ENCODE measurements at places on chromosomes 4 and X.

DNA sequence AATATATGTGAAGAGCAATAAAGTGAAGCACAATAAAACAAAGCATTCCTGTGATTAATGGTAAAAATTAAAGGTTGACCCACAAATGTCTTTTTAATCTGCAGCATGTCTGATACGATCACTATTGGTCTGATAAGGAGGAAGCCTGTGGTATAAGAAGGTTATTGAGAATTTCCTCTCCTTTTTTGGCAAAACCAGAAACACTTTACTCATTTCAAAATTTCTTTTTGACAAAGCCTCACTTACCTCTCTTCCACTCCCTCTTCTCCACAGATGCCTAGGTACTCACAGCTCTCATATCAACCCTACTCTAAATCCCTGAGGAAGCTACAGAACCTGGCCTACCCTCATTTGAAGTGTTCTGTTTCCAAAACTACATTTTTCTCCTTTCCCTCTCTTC is 56.1 kb downstream of the TSPAN5 start:
- DNase-seq: no peak

GRCh38 chrX:103565752-103566151 is 19.6 kb upstream of the TCEAL4 start:
- peak; percentile 54 for DNase-seq

DNA sequence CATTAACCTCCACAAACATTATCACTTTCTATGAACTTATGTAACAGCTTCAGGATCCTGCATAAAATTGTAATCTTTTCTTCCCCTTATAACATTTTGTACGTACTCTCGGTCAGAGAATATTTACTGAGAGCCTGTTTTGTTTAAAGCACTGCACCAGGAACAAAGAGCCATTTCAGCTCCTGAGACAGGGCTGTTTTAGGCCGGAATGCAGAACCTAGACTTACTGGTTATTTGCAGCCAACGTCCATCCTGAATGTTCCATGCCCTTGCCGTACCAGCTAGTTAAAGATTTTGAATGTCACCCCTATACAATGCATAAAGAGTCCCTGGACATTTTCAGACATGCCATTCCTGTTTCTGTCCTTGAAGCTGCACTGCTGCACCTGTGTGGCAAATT is 248.8 kb downstream of the PCDH7 start:
- DNase-seq: no peak

DNA sequence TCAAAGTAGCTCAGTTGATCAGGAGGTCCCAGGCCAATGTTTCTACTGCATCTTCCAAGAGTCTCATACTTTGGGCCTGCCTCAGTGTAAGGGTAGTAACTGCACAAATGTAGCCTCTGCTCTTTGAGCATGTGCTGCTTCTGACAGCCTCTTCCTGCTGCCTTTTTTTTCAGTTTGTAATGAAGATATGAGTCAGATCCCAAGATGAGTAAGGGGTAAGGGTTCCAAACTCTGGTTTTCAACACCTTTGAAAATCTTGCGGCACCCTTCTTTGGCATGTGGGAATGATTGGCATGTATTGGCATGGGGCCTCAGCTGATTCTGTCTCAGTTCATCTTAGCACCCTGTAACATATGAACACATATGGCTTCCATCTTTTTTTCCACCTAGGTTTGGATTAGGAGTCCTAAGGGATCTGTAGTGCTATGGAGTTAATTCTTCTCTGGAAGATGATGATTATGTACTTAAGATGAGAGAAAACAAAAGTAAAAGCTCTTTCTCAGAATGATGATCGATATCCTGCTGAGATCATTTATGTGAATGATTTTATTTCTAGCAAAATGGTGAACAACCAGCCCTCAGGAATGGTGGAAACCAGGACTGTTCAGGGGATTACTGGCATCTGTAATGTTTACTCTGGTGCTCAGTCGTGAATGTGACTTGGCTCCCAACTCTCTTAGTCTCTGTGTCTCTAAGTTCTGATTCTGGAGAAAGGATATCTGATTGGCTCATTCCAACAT is 118.7 kb upstream of the PRPS2 start:
- DNase-seq: no peak

DNA sequence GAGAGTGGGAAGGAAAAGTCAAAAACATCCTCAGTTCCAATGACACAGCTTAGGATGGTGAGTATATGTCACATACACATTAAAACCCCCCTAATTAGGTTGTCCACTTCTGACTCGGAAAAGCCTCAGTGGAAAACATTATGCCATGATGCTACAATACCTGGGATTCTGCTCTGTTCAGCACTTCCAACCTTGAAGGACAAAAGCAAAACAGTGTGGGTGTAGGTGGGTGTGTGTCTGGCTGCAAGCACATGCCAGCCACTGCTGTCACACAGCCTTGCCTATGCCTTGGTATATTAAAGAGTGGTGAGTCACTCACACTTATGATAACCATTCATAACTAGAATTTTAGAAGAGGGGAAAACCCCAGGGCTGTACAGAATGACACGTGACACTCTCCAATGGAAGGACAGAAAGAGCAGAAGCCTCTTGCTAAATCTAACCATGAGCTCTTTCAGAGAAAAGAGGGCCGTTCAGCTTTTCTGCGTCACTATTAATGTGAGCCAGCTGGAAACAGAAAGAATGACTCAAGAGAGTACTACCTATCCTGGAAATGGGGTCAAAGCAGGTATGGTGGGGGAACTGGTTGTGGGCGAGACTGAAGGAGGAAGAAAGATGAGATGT is 159.6 kb downstream of the TET2 start:
- DNase-seq: no peak

DNA sequence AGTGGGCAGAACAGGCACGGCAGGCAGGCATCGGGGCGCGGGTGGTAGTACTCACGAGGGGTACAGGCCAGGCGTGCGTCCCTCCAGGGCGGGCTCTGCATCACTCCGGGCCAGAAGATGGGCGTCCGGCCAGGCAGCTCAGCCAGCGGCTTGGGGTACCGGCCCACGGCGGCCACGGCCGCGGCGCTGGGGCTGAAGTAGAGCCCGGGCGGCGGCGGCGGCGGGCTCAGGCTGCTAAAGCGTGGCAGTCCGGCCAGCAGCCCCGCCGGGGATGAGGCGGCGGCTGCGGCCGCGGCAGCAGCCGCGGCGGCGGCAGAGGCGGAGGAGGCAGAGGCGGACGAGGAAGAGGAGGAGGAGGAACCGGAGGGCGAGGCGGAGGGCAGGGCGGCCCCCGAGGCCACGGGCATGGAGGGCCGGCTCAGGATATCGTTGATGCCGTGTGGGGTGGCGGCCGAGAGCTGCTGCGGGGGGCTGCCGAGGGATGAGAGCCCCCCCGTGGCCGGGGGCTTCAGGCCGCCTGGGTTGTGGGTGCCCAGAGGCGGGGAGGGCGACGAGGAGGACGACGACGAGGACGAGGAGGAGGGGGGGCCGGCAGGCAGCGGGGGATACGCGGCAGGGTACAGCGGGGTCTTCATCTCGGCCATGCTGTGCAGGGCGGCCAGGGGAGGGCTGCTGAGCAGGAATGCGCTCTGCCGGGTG is 1.4 kb downstream of the NKX6-1 start:
- no peak for DNase-seq

DNA sequence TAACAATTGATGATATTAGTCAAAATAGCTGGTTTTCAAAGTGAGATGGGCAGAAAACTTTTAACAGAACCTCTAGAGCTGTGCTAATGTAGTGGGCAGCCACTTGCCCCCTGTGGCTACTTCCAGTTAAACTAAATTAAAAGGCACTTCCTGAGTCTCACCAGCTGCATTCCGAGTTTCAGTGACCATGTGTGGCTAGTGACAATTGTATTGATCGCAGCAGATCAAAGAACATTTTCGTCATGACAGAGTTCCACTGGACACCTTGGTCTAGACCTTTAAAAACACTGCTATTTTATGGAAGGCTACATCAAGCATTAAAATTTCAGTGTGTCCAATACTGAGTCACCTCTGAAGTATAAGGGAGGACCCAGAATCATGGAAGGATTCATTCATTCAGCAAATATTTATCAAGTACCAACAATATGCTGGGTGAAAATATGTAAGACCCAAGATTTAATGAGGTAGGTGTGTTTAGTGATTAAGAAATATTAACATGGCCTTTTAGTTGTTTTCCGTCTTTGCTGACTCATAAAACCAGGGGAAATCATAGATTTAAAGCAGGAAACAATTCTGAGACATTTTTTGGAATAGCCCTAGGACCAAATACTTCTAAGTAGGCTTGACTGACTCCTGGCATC is 5.1 kb upstream of the FAT1 start:
- DNase-seq: no peak

GRCh38 chr4:152368001-152368400 is 167.9 kb downstream of the FBXW7 start:
- DNase-seq: no peak

GRCh38 chrX:4690521-4690920 is 977.1 kb upstream of the PRKX start:
- DNase-seq: no peak

- DNase-seq: peak; percentile 34
These were observed 25.9 kb downstream of the HOPX start for GRCh38 chr4:56655209-56655626.

DNA sequence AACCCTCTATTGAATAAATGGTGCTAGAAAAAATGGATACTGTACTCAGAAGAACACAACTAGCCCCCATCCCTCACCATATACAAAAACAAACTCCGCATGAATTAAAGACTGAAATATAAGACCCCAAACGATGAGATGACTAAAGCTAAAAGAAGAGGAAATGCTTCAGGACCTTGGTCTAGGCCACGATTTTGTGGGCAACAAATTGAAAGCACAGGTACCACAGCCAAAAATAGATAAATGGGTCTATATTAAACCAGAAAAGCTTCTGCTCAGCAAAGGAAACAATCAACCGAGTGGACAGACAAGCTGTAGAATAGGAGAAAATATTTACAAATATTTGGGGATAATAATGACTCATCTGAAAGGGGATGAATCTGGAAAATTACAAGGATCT is 86.4 kb upstream of the DHRSX start:
- DNase-seq: no peak

DNA sequence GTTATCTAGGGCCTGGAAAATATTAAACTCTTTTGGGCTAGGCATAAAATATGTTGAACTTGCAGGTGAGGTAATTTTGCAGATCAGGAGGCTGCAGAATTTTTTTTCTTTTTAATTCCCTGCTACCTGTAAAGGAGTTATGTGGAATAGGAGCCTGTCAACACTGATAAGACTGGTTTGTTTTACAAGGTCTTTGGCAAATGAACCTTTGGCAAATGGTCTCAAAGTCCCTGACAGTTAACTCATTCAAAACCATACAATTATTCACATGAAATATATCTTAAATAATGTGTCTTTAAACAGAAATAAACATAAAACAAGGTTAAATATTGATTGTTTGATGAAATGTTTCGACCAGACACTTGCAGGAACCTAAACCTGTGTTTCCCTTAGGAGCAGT is 340.2 kb downstream of the GASK1B start:
- no peak for DNase-seq

GRCh38 chr4:106316773-106317409 is 541 bp downstream of the AIMP1 start:
- no peak for DNase-seq

GRCh38 chr4:53863158-53863557 is 201.2 kb downstream of the CHIC2 start:
- DNase-seq: peak; percentile 69

DNA sequence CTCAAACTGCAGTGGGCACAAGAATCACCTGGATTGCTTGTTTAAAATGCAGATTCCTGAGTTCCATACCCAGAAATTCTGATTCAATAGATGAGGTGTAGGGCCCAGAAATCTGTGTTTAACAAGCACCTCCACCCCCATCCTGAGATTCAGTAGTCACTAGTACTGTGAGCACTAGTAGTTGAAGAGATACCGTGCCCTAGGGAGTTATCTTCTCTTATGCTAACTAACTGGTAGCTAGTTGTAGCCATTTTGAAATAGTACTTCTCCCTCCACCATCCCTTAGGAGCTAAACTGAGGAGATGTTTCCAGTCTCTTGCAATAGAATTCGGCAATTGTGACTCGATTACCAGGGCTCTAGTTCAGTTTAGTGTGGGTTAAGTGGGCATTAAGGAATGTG is 18.4 kb downstream of the KLHL34 start:
- DNase-seq: no peak

DNA sequence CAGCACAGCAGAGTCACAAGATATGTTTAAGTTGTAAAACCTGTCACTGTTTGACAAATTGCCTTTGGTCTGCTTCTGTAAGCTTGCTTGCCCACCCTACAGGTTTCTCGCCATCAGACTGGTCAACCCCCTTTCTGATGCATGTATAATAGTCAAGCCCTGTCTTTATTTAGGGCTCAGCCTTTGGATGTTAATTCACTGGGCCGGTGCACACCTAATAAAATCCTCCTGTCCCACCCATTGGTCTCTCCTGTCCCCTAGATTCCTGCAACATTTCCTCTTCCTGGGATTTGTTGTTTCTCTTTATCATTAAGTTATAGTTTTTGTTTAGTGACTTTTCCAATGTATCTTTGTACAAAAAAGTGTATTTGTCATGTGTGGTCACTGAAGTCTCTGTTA is 38.2 kb downstream of the GLUD2 start:
- DNase-seq: no peak

- no peak for DNase-seq
These were observed 304.2 kb downstream of the TENM3 start for GRCh38 chr4:182547435-182547834.

- no peak for DNase-seq
These were observed 4.1 kb downstream of the FGA start for GRCh38 chr4:154586296-154587033.

DNA sequence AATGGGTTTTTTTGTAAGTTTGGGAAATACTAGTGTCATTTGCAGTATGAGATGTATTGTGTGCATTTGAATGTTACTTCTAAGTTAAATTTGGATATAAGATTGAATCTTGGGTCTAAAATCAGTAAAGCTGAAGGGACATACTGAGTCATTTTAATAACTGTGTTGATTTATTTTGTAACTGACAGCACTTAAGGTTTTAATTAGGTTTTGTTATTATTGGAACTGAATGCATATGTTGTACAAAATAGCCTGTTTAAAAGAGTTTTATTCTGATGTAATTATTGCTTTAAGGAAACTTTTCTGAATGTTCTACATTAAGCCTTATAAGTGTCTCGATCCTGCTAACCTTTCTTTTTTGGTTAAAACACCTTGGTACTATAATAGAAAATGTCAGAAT is 396.6 kb downstream of the MAPK10 start:
- DNase-seq: no peak

- DNase-seq: peak; percentile 25
These were observed 33.5 kb downstream of the MAPK10 start for GRCh38 chr4:86326400-86326799.
